ENCODE measurements at places on chromosomes 6 and 20.

DNA sequence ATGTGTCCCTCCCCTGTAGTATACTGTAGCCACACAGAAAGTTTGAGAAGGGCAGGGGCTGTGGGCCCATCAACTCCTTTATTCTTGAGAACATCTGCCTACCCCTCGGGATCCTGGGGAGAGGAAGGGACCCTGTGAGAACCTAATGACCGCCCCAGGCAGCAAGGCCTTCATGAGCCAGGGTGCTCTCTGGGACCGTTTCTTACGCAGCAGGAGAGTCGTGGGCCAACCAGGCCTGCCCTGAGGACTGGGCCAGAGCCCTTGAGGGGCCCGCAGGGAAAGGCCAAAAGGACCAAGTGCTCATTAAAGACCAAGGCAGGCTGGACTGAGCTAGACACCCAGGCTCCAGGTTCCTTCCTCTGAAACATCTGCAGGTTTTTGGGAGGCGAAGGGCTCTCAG, 5.2 kb downstream of the SGK2 start:
- no peak for DNase-seq

GRCh38 chr20:20593447-20594170, 118.8 kb downstream of the RALGAPA2 start:
- DNase-seq = no peak

GRCh38 chr20:25278636-25279361, 30.9 kb downstream of the PYGB start:
- peak; percentile 4 for DNase-seq

GRCh38 chr6:32876603-32877002, 22.6 kb downstream of the PSMB9 start:
- no peak for DNase-seq

GRCh38 chr6:105964979-105965760, 121.0 kb upstream of the PRDM1 start:
- DNase-seq = no peak

DNA sequence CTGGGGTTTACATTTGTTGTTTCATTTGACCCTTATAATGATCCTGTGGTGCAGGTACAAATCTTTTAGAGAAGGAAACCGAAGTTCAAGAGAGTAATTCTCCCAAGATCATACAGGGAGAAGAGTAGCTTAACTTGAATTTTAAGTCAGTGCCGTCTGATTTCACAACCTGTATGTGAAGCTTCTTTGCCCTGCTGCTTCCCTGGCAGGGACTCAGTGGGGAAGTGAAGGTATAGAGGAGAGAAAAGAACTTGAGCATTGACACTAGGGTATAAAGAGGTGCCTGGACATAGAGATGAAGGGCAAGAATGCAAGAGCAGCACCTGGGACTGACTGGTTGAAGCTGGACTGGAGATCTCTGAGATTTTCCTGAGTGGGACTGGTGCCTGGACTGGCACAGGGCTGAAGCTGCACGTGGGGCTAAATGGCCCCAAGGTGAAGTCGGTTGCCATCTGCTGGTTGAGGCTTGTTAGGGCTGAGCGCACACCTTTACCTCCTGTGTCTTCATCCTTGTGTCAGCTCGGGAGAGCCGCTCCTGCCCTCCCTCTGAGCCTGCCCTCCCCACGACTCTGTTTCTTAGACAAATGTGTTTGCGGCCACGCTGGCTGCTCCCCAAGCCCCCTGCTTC, 41.8 kb downstream of the FARS2 start:
- peak; percentile 53 for DNase-seq

GRCh38 chr6:20128018-20128417, 84.3 kb downstream of the MBOAT1 start:
- no peak for DNase-seq

DNA sequence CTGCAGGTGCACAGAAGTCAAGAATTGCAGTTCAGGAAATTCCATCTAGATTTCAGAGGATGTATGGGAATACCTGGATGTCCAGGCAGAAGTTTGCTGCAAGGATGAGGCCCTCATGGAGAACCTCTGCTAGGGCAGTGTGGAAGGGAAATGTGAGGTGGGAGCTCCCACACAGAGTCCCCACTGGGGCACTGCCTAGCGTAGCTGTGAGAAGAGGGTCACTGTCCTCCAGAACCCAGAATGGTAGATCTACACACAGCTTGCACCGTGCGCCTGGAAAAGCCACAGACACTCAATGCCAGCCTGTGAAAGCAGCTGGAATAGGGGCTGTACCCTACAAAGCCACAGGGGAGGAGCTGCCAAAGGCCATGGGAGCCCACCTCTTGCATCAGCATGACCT, 681.4 kb downstream of the EPHA7 start:
- no peak for DNase-seq

DNA sequence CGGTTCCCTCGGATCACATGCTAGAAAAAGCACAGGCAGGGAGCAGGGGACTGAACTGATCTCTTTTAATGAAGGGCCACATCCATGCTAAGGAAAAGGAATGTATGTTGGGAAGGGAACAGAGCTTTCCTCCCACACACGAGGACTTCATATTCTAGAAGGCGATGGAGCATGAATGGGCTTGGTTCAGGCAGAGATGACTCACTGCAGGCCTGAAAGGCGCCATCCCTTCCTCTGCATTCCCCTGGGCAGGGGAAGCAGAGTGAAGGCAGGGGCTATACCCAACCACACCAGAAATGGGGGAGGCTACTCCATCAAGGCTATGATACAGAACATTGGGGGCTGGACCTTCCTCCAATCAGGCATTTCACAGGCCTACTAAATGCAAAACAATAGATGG, 30.6 kb downstream of the ELMO2 start:
- DNase-seq = no peak

GRCh38 chr6:143112084-143112768, 51.5 kb downstream of the AIG1 start:
- no peak for DNase-seq

DNA sequence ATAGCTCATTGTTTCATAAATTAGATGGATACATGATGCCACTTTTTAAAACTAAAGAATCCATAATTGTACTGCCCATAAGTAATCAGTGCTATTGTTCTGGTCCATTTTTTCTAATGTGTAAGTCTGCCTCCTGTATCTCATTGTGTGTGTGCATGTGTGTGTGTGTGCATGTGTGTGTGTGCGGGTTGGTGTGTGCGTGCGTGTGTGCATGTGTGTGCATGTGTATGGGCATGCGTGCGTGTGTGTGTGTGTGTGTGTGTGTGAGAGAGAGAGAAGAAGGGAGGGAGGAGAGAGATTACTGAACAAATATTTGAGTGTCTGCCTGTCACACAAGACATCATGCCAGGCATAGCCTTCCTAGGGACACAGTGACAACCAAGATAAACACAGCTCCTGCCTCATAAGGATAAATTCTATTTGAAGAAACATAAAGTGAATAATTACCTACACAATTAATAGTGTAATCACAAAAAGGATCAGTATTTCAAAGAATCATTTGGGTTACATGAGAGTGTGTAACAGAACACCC, 33.2 kb upstream of the RPS6KA2 start:
- DNase-seq = no peak

- DNase-seq = no peak
Observed at GRCh38 chr6:101716810-101717209, 323.3 kb downstream of the GRIK2 start.

GRCh38 chr6:44471271-44471981, 83.9 kb downstream of the CDC5L start:
- DNase-seq = no peak

DNA sequence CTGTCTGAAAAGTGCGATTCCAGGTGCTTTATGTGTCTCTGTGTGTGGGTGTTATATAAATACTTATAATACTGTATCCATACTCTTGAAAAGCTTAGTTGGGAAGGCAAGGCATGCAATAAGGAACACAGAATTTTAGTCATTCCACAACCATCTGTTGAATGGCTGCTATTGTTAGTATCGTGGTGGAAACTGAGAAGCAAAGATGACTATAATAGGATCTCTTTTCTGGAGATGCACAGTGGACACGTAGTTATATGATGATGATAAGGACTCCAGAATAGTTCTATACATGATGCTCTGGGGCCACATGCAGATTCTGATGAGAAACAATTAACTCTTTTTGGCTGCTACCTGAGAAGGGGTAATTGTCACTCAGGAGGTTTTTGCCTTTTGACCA, 25.2 kb downstream of the ESR1 start:
- DNase-seq = no peak

- DNase-seq = no peak
Observed at GRCh38 chr6:17268114-17268513, 13.0 kb upstream of the RBM24 start.

GRCh38 chr6:33620856-33621710, at the start of gene ITPR3:
Gene ITPR3 (plus strand): TSS chr6:33621322. CDS start chr6:33621603, 281 bp downstream.
- peak; percentile 70 for DNase-seq

DNA sequence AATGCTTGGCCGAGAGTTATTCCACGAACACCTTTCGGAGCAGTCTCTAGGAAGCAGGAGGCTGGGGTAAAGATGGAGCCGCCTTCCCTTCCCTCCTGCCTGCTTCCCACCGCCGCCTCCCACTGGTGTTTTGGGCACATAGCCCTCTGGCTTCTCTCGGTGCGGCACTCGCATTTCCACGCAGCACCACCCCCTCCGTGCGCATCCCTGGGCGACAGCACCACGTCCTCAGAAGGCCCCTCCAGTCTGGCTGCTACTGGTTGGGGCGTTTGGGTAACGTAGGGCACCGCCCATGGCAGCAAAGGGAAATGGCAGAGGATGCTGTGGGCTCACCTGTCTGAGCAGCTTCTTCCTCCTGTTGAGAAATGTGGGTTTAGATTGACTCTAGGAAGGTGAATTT, 2.4 kb downstream of the COL20A1 start:
- no peak for DNase-seq

DNA sequence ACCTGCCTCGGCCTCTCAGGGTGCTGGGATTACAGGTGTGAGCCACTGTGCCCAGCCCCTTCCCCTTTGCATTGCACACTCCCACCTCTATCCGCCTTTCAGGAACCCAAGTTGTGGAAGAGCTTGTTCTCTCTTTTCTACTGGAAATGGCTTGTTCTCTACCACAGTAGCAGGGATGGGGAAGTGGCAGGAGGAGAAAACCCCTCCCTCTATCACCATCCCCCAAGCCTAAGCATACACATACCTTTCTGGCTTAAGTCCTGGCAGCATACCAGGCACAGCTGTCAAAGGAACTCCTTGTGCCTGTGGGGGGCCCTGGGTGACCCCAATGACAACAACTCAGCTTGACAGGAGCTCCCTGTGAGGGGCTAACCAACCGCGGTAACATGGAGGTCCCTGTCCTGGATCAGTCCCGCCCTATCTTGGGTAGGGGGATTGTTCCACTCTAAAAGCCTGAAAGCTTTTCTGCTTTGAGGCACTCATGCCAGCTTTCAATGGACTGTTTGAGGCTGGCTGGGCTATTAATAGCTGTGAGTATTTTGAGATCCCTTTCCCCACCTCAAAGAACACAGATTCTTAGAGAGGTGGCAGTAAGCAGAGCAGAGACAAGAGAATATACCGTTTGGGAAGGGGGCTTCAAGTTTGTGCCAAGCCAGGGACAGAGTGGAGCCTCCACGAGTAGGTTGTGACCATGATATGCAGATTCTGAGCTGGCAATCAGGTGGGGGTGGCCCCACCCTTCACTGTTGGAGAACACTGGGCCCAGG, 2.3 kb downstream of the KLHDC3 start:
- DNase-seq = no peak

DNA sequence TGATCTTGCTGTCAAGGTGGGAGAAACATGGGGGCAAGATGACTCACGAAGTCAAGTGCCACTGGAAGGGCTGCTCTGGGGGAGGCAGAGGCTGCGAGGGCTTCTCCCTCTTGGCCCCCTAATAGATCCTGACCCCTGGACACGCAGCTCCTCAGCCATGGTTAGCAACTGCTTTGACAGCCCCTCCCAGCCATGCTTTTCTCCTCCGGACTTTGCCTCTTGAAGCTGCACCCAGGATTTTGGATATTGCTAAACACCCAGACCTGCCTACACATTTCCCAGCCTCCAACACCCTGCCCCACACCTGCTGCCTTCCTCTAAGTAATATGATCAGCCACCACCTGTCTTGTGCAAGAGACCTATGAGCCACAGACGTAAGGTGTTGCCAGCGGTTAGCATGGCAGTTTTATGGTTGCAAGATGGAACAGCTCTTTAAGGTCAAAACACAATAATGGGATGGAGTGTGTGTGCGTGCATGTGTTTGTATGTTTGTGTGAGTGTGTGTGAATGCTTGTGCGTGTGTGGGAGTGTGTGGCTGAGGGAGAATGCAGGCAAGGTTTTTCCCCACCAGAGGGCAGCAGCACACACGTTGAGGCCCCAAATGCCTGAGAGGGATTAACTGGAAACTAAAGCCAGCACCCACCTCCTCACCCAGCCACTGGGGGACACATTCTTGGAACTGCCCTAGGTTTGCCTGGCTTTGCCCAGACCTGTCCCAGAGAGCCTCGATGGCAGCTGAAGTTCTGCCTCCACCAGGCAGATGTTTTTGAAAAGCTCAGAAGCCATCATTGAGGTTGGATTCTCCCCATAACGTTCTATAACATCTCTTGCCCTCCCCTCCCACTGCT, 2.5 kb downstream of the IP6K3 start:
- peak; percentile 73 for DNase-seq

DNA sequence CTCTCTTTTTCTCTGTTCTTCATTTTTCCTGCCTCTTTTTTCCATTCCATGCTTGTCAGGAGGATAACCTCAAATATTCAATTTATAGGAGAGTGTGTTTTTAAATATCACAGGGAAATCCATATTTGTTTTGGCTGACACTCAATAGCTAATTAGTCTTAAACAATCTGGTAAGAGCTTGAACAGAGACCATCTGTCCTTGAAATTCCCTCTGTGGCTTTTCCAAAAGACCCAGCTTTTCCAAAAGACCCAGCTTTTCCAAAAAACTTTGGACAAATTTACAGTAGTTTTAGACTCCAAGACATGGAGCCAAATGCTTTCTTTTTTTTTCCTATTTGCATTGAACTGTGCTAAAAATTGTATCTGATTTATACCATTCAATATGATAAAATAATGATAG, 127.4 kb upstream of the FAM83B start:
- no peak for DNase-seq

DNA sequence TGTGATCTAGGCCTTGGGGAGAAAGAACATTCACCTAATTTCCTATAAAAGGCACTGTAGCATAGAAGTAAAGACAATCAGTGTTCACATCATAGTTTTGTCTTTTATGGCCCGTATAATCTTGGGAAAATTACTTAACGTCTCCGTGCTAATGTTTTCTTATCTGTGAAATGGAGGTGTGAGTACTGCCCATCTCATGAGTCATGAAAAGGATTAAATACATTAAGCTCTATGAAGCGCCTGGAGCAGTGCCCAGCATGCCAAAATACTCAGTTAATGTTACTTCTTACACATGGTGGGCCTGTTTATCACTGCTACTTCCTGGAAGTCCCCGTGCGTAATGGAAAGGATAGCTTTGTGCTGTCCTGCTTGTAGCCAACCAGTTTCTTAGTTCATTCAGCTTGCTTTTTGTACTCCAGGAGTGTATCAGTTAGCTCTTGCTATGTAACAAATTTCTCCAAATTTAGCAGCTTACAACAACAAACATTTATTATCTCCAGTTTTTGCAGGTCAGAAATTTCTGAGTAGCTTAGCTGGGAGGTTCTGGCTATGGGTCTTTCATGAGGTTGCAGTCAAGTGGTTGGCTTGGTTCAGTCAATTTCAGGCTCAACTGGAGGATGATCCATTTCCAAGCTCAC, 103.6 kb upstream of the BMP2 start:
- DNase-seq = no peak

- no peak for DNase-seq
Observed at GRCh38 chr6:125562156-125562555, 187.3 kb upstream of the HEY2 start.

- no peak for DNase-seq
Observed at GRCh38 chr6:154280521-154280920, 76.1 kb downstream of the IPCEF1 start.
